Stimulated activated CD4-positive, alpha-beta T cell treated with anti-CD3 and anti-CD28 coated beads, Interleukin-4, amount 100 ng/mL, for 4 hours (primary cell): ENCODE measurements at places on chromosomes 3 and 15.

GRCh38 chr3:98968824-98969223 lies 67.3 kb upstream of the DCBLD2 start:
- no peak for DNase-seq

DNA sequence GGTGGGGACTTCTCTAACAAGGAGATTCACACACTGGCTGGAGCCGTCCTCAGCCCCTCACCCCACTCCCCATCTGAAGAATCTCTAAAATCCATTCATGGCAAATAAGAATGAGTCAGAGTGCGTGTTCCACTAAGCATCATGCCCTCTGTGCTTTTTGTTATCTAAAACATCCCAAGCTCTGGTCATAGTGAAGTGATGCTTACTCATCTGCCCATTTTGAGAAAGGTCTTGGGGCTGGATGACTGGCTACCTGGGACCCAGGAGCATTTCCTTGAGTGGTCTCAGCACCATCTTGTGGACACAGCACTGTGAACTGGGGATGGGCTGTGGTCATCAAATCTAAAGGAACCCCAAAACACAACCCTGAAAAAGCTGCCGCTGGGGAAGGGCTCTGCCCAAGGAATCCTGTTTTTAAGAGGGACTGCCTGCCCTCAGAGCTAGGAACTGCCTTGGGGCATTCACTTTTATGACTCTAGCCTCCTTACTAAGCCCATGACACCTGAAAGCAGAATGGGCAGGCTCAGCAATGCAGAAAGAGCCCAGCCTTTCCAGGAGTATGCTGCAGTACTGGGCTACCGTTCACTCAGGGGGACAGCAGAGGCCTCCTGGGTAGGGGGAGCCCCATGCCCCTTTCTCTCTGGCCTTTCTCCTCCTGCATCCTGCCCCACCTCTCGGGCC lies 53.5 kb downstream of the ZBTB38 start:
- no peak for DNase-seq

DNA sequence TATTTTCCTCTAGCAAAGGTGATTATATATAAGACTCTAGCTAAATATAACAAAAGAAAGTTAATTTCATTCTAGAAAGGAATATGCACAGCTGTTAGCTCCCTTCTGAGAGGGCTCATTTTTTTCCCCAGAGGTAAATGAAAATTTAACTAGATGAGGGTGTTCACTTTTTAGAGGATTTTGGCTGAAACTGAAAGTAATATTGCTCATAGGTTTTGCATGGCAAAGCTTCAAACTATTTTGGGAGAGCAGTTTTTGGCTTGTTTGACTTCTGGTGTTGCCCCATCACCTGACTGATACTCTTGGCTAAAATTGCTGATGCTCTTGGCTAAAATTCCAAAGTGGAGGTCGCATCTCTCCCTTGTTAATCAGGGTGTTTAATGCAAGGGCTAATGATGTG lies 311.9 kb downstream of the EDEM1 start:
- no peak for DNase-seq

DNA sequence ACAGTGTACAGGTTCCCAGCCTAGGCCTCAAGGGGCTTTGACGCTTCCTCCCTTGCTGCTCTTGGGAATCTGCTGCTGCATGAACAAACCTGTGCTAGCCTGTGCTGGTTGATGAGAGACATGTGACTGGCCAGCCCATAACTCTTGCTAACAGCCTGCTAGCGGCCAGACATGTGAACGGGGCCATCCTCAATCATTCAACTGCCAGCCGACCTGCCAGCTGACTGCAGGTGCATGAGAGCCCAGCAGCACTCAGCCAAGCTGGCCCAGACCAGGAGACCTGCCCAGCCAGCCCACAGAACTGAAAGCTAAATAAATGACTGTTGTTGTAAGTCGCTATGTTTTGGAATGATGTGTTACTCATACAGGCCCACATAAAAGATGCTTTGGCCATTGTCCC lies 82.4 kb upstream of the DLG1 start:
- DNase-seq = no peak

DNA sequence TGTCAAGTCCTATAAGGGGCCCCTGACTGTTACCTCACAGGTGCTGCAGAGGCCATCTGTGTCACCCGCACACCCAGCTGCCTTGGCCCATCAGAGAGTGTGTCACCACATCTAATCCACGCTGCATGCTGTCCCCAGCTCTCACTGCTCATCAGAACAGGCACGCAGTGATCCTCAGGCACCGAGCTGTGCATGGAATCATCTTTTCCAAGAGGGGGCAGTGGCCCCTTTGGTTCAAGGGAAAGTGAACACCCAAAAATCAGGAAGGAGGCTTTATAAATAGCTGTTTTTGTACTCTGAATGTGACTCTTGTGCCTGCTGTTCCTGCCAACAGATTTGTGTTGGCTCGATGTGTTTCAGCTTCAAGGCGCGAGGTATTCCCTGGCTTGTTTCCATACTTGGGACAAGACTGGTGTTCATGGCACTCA lies 110.3 kb upstream of the ETV5 start:
- DNase-seq = no peak

DNA sequence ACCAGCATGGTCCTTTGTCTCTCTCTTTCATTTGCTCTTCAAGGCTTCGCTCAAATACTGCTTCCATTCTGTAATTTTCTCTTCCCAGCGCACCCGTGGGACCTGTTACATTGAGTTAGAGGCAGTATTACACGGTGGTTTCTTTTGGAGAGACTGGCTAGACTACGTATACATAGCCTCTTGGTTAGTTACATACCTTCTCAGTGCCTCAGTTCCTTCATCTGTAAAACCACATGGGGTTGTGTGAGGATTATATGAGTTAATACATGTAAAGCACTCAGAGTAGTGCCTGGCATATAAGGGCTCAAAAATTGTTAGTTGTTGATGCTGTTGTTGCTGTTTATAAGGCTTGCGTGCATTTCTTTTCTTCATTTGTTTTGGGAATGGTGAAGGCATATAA lies 33.8 kb downstream of the UBE2E2 start:
- DNase-seq = no peak
